ENCODE measurements at places on chromosomes 7 and 10. TPM values are rescaled to one million over a fixed set of nuclear protein-coding genes. Genes with fewer than 3 reads are reported as not detected.

GRID1 gene
- total RNA-seq, result 0.22 TPM

LBX1 gene
- total RNA-seq, result not detected

OR13A1 gene
- not detected for total RNA-seq

FAM25A gene
- total RNA-seq, result not detected

CLDN4 gene
- total RNA-seq, result 6.1 TPM

AIMP2 gene
- total RNA-seq, result 91.5 TPM

FAM3C gene
- total RNA-seq, result 43.9 TPM

ITIH5 gene
- total RNA-seq, result 0.12 TPM

ZNF503 gene
- 6.6 TPM for total RNA-seq

RNF133 gene
- total RNA-seq, result not detected

POLD2 gene
- total RNA-seq, result 166 TPM

ENTPD1 gene
- not detected for total RNA-seq

ANK3 gene
- total RNA-seq, result 1.4 TPM

ATG9B gene
- total RNA-seq, result 0.39 TPM

ADCYAP1R1 gene
- 0.02 TPM for total RNA-seq

OR2F2 gene
- total RNA-seq, result not detected

GPR85 gene
- total RNA-seq, result not detected

PRLHR gene
- not detected for total RNA-seq

PRSS37 gene
- total RNA-seq, result not detected

GSTO2 gene
- total RNA-seq, result 1.3 TPM

OR2A7 gene
- total RNA-seq, result not detected

IKZF1 gene
- not detected for total RNA-seq

Data from A549 treated with Mapracorat at 1 μM for 4 hours (cell line).